Esophagus mucosa (tissue), 1 donor: ENCODE measurements at places on chromosomes 12 and 14. TPM values are rescaled to one million over a fixed set of nuclear protein-coding genes. Genes with fewer than 3 reads are reported as not detected.

SIX4 gene
- 0.20 TPM for total RNA-seq

LAG3 gene
- total RNA-seq, result not detected

TUBA1B gene
- total RNA-seq, result 536 TPM

SLC15A4 gene
- 12.8 TPM for total RNA-seq

ZBTB42 gene
- total RNA-seq, result 6.4 TPM

GDF11 gene
- total RNA-seq, result 1.2 TPM

BEGAIN gene
- total RNA-seq, result 0.68 TPM
